ENCODE measurements at places on chromosomes 7 and 10. TPM values are rescaled to one million over a fixed set of nuclear protein-coding genes. Genes with fewer than 3 reads are reported as not detected.

The URGCP gene
- total RNA-seq: 87.4 TPM

GRCh38 chr10:36211856-36212255 is 569.8 kb upstream of the FZD8 start:
- no peak overlapping the region for H3K4me3 ChIP-seq
- no peaks in the 10 kb centered on the region for H3K36me3 ChIP-seq
- no peak for DNase-seq
- H3K27me3 ChIP-seq: no peaks in the 10 kb centered on the region

- H3K4me1 ChIP-seq: no peaks in the 10 kb centered on the region
- no peaks in the 10 kb centered on the region for H3K27me3 ChIP-seq
- H3K27ac ChIP-seq: no peak overlapping the region
- H3K4me3 ChIP-seq: no peak overlapping the region
Observed at GRCh38 chr10:71443676-71444075, 47.0 kb downstream of the CDH23 start.

The BMPER gene
- total RNA-seq: 4.0 TPM

- H3K4me1 ChIP-seq: no peaks in the 10 kb centered on the region
- DNase-seq: no peak
- no peaks in the 10 kb centered on the region for H3K27me3 ChIP-seq
- H3K36me3 ChIP-seq: no peaks in the 10 kb centered on the region
Observed at GRCh38 chr7:28165961-28166955, 14.3 kb downstream of the JAZF1 start.

GRCh38 chr10:43130770-43131171 is 7.5 kb upstream of the CSGALNACT2 start:
- H3K27me3 ChIP-seq: no peaks in the 10 kb centered on the region
- no peak for DNase-seq
- H3K36me3 ChIP-seq: no peaks in the 10 kb centered on the region

GRCh38 chr7:137328373-137329120 is 15.0 kb downstream of the PTN start:
- H3K27ac ChIP-seq: no peak overlapping the region
- no peaks in the 10 kb centered on the region for H3K4me1 ChIP-seq

DNA sequence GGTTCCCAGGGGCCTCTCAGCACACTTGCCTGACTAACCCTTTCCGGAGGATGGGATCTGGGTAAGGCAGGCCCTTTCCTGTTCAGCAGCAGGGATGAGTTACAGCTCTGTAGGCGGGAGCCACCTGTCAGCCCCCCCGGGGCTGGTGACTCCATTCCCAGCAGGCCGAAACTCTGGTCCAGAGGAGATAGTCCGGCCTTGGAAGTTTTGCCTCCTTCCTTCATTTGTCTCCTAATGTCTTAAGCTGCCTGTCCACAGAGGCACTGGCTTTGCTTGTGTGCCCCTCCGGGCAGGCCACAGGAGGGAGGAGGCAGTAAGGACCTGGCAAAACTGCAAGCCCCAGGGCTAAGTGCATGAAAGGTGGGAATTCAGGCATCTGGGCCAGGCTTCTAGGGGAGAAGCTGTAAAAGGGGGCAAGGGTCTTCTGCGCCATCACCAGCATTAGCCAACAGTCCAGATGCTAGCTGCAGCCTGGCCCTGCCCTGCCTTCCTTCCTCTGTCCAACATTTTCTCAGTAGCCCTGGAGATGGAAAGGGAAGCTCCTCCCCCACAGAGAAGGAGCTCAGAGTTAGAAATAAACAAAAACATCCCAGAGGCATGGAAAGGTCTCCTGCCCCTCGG is 1.2 kb downstream of the ADIRF start:
- peak overlapping the region; percentile 95 for H3K27ac ChIP-seq
- DNase-seq: no peak
- no peaks in the 10 kb centered on the region for H3K36me3 ChIP-seq
- H3K27me3 ChIP-seq: no peaks in the 10 kb centered on the region
- H3K4me3 ChIP-seq: no peak overlapping the region

The GPNMB gene
- 18.3 TPM for total RNA-seq

- no peaks in the 10 kb centered on the region for H3K36me3 ChIP-seq
- DNase-seq: no peak
- peak overlapping the region; percentile 71 for H3K4me3 ChIP-seq
- no peaks in the 10 kb centered on the region for H3K27me3 ChIP-seq
Observed at GRCh38 chr7:118183428-118183785, 557 bp upstream of the LSM8 start.

DNA sequence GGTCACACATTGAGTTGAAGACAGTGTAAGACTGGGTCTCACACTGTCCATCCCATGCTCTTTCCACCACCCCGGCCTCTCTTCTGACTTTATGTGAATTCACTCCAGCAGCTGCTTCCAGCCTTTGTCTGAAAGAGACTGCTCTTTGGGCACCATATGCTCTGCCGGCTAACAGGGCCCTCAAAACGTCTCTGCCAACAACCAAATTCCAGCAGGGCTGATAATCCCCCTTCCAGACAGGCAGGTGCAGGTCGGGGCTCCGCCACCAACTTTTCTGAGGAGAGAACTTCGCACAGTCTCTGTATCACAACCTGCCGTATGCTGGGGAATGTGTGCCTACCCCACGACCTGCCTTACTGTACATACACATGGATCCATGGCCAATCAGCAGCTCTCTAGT is 64.3 kb downstream of the PLXNA4 start:
- no peaks in the 10 kb centered on the region for H3K4me1 ChIP-seq
- H3K36me3 ChIP-seq: no peaks in the 10 kb centered on the region
- no peak overlapping the region for H3K4me3 ChIP-seq

- no peaks in the 10 kb centered on the region for H3K27me3 ChIP-seq
- no peaks in the 10 kb centered on the region for H3K36me3 ChIP-seq
- peaks cover 20% of the 10 kb centered on the region for H3K4me1 ChIP-seq
- H3K4me3 ChIP-seq: peak overlapping the region; percentile 70
Observed at GRCh38 chr10:46555713-46556514, 544 bp downstream of the GPRIN2 start.

The CCDC3 gene
- total RNA-seq: 3.9 TPM

The PLAC9 gene
- total RNA-seq: 12.4 TPM

- H3K27ac ChIP-seq: no peak overlapping the region
- H3K36me3 ChIP-seq: no peaks in the 10 kb centered on the region
- no peak overlapping the region for H3K4me3 ChIP-seq
- no peaks in the 10 kb centered on the region for H3K27me3 ChIP-seq
- H3K4me1 ChIP-seq: no peaks in the 10 kb centered on the region
- no peak for DNase-seq
Observed at GRCh38 chr7:50863053-50863452, 80.4 kb upstream of the GRB10 start.

The PNLIPRP1 gene
- total RNA-seq: not detected

DNA sequence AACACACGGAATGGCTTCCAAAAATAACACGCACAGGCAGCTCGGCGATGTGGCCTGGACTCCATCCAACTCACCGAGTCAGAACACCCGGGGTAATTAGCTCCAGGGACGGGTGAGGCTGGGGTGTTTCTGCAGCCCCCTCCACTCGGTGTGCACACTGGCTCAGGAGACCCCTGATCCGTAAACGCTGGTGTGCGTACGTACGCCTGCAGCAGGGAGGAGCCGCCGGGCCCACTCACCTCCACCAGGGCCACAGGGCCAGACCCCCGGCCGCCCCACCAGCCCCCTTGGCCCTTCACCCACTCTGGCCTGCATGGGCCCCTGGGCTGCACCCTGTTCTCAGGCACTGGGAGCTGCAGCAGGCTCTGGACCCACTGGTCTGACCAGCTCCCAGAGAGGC is 22.4 kb upstream of the UTF1 start:
- no peaks in the 10 kb centered on the region for H3K27me3 ChIP-seq
- no peak overlapping the region for H3K27ac ChIP-seq
- H3K4me3 ChIP-seq: no peak overlapping the region
- H3K36me3 ChIP-seq: no peaks in the 10 kb centered on the region

GRCh38 chr10:80041162-80041561 is 37.3 kb upstream of the TMEM254 start:
- no peak overlapping the region for H3K27ac ChIP-seq
- H3K4me1 ChIP-seq: no peaks in the 10 kb centered on the region
- H3K4me3 ChIP-seq: no peak overlapping the region
- no peaks in the 10 kb centered on the region for H3K36me3 ChIP-seq

The SLC16A9 gene
- total RNA-seq: 1.5 TPM

The DNAJB6 gene
- total RNA-seq: 64.4 TPM

All from Peyer's patch (tissue), 4 donors.